ENCODE measurements at places on chromosomes 11 and 22.
A peak's percentile ranks its signal among the peaks of the same experiment; 100 is the strongest.

GRCh38 chr22:49915610-49916009, 2.6 kb downstream of the ALG12 start:
- no peak for DNase-seq

DNA sequence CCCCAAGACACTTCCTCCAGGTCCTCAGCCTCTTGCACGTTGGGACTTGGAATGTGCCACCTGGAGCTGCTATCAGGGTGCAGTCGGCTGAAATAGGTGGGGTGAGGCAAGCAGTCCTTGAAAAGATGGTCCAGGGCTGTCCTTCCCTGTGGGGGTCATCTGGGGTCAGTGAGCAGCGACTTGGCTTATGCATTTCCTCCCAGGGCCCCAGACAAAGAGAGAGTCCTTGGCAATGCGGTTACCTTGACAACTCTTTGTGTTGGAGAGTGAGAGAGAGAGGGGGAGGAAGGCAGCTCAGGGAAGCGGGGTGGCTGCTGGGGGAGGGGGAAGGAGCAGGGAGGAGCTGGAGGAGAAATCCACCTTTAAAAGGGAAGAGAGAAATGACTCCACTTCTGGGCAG, 93.8 kb downstream of the MIAT start:
- no peak for DNase-seq

DNA sequence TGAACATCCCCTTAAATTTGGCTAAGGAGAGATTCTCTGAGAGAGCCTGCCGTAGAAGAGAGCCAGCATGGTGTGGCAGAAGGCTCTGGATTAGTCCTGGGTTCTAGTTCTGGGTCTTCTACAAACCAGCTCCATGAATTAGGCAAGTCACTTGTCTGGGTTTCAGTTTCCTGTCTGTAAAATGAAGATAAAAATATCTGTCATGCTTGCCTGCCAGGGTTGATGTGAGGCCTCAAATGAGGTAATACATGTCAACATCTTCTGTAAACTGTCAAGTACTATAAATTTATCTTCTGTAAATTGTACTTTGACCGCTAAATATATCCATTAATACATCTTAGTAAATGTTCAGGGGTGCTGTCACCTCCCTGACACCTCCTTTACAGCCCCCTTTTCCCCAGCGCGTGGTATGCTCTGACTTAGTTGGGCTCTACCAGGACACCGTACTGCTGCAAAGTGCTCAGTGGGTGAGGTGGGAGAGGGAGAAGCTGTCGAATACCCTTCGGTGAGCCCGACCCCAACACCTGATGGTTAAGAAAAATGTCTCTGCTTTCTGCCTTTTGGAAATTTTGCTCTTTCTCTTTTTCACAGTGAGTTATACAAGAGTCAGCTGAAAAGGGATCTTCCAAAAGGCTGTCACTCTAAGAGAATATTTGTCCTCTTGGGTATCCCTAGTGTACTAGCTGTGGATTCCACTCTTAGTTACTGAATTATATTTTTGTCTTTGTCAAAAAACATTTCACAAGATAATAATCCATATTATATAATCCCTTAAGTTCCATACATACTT, 15.0 kb downstream of the RBX1 start:
- no peak for DNase-seq

- peak; percentile 65 for DNase-seq
Measured at GRCh38 chr11:20363500-20364340, at the start of gene HTATIP2. HTATIP2 (plus strand) TSS chr11:20363714; CDS start chr11:20364238, 524 bp downstream.

DNA sequence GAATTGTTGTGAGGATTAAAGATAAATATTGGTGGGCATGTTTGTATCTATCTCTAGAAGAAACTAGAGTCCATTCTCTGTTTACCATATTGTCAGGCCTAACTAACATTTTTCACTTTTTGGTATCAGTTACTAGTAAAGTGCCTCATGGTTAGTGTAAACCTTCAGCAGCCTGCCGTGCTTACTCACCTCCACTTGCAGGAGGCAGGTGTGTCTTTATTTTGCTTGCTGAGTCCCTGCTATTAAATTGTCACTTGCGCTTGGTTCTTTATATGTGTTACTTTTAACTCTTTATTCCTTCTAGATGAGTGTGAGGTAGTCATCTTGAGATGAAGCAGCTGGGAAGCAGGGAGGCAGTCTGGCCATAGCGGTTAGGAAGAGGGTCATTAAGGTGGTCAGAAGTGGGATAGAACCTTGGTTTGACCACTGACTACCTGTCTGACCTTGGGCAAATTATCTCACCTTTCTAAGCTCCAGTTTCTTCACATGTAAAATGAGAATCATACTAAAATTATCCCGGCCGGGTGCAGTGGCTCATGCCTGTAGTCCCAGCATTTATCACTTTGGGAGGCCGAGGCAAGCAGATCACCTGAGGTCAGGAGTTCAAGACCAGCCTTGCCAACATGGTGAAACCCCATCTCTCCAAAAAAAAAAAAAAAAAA, 21.2 kb downstream of the PPP6R3 start:
- DNase-seq: no peak

Measured in activated CD4-positive, alpha-beta T cell treated with anti-CD3 and anti-CD28 coated beads for 24 hours (primary cell).